ENCODE measurements at places on chromosomes 5 and 9. TPM values are rescaled to one million over a fixed set of nuclear protein-coding genes. Genes with fewer than 3 reads are reported as not detected.

DNA sequence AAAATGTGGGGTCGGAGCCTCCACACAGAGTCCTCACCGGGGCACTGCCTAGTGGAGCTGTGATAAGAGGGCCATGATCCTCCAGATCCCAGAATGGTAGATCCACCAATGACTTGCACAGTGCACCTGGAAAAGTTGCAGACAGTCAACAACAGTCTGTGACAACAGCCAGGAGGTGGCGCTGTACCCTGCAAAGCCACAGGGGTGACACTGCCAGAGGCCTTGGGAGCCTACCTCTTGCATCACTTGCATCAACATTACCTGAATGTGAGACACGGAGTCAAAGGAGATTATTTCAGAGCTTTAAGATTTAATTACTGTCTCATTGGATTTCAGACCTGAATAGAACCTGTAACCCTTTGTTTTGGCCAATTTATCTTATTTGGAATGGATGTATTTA, 614.1 kb upstream of the CDH9 start:
- no peak for DNase-seq

GRCh38 chr5:100758306-100758705, 144.8 kb downstream of the ST8SIA4 start:
- no peak for DNase-seq

- peak; percentile 7 for DNase-seq
These were observed 23.6 kb downstream of the UBAP2 start for GRCh38 chr9:34025062-34025461.

DNA sequence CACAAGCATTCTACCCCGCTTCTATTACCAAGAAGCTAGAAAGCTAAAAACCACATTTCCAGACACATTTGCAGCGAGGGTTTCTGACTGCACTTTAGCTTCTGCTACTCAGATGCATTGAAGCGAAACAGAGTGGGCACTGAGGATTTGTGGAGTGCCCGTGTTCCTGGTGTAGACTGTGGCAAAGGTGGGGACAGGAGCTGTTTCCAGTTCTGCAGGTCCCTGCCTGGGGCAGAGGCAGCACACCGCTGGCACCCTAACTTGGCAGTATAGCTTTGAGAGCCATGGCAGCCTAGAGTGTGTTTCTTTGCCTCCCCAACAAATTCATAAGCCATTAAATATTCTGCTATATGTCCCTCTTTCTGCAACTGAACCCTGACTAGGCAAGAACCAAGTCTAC, 108.6 kb upstream of the SPOCK1 start:
- no peak for DNase-seq

- no peak for DNase-seq
These were observed 175.1 kb downstream of the SNX18 start for GRCh38 chr5:54692631-54693030.

Gene PRRT1B
- not detected for total RNA-seq

- DNase-seq = peak; percentile 72
These were observed 52.7 kb upstream of the ERCC6L2 start for GRCh38 chr9:95822583-95823431.

Gene PCSK1
- 0.86 TPM for total RNA-seq

DNA sequence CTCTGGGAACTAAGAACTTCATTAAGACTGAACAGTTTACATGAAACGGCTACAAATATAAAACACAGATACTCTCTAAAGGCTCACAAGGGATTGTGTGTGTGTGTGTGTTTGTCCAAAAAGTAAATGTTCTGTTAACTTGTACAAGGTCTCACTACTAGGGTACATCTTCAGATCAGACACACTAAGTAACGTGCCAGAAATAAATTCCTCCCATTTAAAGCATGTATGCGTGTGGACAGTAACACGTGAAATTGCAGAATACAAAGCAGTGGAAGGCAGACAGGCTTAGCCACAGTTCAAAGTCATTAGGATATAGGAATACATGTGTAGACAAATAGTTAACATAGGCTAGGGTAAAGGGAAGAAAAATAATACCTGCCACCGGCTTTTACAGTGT, 1.8 kb downstream of the BNC2 start:
- DNase-seq = peak; percentile 9

DNA sequence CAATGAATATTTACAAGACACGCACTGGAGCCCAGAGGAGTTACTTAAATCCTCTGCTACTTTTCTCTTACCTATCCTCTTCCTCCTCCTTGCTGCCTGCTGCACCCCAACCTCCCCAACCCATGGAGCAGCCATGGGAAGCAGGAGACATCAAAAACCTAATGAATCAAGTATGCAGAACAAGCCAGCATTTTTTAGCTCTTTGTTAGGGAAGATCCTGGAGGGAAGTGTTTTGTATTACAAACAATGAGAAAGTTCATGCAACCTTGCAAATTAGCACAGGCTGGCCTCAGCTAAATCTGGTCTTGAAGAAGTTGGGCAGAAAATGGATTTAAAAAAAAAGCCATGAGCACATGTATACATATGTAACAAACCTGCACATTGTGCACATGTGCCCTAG, 498.8 kb downstream of the KIF4B start:
- DNase-seq = no peak

- DNase-seq = peak; percentile 13
These were observed 116.6 kb downstream of the DROSHA start for GRCh38 chr5:31415009-31415923.

DNA sequence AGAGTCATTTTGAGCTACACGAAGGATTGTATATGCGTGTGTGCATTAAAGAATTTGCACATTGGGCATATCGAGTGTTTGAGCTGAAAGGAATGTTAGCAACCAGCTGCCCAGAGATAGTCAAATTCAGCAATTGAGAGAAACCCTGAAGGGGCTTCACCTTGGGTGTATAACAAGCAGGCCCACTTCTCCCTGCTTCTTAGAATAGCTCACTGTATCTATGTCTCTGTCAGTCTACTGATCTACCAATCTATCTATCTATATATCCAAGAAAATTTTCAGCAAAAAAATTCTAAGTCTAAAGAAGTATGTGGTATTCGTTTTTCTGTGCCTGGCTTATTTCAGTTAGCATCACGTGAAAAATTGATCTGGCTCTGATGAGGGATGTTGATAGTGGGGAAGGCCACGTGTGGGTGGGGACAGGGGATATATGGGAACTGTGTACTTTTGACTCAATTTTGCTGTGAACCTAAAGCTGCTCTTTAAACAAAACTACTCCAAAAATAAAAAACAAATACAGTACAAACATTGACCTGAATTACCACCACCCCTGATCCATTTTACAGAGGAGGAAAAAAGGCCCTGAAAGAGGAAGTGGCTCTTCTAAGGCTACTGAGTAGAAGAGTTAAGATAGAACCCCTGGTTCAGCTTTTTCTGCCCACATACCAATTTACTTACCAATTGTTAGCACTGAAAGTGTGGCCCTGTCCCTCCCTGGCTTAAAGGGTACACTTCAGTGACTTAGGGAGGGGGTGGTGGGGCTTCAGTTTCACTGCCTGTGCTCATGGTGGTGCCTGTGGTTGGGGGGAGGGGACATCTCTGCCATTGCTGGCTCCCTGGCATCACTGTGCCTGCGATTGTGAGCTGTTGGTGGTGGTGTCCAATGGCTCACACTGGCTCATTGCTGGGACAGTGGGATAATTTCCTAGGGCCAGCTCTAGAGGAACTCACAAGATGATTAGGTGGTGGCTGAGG, 141.8 kb downstream of the DOCK2 start:
- DNase-seq = no peak

GRCh38 chr9:124947727-124948391, 7.0 kb upstream of the GOLGA1 start:
- no peak for DNase-seq

DNA sequence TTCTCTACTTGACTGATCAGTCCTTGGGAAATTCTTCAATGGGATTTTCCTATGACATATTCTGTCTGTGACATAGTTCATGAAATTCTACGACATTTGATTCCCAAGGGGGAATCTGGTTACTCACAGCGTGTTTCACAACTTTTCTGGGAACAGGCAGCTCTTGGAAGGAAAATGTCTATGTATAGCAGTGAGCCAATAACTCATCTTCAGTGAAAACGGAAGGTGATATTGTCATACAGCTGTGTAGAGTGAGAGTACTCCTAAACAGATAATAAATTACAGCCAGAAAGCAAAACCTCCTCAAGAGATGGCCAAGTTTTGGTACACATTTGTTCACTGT, 91.4 kb downstream of the C9orf152 start:
- DNase-seq = peak; percentile 94

DNA sequence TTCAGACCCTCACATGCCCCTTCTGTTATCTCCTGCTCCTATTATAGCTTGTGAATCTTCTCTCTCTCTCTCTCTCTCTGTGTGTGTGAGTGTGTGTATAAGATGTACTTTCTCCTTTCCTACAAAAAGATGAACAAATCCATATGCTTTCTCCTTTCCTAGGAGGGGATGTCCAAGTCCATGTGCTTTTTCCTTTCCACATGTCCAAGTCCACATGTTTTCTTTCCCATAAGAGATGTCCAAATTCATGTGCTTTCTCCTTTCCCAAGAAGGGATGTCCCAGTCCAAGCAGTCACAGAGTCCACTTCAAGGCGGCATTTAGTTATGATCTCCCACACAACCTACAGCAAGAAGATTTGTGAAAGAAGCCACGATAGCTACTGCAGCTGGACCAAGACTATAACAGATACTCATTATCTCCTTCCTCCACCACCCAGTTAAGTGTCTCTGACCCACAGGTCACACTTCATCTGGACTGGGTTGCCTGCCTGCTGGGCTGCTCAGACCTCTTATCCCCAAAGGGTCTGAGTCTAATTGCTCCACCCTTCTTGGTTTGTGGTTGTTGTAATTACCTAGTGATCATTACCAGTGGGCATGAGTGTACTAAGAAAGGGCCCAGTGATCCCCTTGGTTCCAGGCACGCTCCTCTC, 18.4 kb upstream of the FOXI1 start:
- no peak for DNase-seq

Gene HEXB
- total RNA-seq = 106 TPM

DNA sequence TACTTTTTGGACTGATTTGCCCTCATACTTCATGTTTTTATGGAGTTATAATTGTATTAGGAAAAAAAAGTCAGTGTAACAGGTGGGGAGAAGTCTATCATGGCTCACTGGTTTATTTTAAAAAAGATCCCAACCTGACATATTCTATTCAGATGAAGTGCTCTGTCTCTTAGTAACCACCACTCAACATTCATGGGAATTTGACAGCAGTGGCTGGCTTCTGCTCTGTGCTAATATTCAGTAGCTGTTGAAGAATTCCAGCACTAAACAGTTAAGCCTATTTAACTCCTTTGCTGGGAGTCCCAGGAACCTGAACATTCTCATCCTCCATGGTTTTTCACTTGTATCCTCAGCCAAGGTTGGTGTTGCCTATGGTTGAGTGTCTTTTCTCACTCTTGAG, 23.1 kb downstream of the CMYA5 start:
- no peak for DNase-seq

Gene SPARC
- 5,563 TPM for total RNA-seq

- DNase-seq = no peak
These were observed 893.5 kb upstream of the EDIL3 start for GRCh38 chr5:85278193-85278592.

DNA sequence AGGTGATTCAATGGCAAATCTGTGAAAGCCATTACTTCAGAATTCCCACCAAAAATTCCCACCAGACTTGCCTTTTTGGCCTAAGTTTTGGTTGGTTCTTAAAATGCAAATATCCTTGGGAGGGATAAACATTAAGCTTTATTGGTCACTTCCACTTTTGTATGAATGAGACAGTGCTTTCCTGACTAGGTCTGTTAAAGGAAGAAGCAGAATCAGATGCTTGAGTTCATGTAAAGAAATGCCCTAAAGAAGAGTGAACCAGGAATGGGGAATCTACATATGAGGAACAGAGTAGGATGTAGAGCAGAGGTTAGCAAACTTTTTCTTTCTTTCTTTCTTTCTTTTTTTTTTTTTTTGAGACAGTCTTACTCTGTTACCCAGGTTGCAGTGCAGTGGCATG, 129.3 kb downstream of the GCNT1 start:
- no peak for DNase-seq

Data from GM23248 (cell line).